ENCODE measurements at places on chromosomes 3 and 15.

DNA sequence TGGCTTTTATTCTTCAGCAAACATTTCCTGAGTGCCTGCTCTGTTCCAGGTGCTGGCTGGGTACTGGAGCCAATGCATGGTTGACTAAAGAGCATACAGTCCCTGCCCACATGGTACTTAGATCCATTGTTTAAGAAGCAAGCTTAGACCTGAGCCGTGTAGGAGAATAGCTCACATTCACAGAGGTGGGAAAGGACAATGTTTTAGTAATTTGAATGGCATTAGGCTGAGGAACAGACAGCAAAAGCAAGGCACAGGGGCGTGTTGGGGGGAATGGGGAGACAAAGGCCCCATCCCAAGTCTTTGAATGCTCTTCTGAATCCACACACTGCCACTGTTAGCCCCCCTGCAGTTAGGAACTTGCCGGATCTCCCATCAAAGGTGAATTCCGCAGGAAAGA lies 388.2 kb upstream of the RGMA start:
- no peak for DNase-seq

- no peak for DNase-seq
Observed at GRCh38 chr3:45910892-45911291, 24.5 kb downstream of the CCR9 start.

DNA sequence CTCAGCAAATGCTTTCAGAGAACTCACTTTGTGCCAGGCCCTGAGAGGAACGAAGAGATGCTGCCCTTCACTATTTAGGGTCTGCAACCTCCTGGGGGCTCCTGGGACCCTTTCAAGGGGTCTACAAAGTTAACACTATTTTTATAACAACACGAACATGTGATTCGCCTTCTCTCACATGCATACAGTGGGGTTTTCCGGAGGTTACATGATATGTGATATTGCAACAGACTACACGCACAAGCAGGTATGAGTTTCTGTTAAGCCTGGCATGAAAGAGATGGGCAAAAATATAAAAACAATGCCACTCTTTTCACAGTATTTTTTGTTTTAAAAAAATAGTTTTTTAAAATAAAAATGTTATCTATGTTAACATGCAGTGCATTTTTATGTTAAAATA lies 10.3 kb downstream of the STARD5 start:
- no peak for DNase-seq

DNA sequence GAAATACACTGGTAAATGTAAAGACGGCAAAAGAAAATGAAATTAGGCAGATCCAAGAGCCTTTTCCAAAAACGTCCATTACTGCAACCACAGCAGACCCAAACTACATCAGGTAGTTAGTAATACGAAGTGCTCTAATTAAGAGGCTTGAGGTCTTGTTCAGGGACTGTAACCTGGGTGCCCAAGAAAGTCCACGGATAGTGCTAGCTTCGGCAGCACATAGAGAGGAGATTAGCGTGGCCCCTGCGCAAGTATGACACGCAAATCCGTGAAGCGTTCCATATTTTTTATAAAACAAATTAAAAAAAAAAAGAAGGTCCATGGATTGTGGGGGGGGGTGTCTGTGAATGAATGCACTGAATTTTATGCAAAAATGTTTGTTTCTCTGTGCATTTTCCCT lies 1.4 kb downstream of the COPB2 start:
- no peak for DNase-seq

DNA sequence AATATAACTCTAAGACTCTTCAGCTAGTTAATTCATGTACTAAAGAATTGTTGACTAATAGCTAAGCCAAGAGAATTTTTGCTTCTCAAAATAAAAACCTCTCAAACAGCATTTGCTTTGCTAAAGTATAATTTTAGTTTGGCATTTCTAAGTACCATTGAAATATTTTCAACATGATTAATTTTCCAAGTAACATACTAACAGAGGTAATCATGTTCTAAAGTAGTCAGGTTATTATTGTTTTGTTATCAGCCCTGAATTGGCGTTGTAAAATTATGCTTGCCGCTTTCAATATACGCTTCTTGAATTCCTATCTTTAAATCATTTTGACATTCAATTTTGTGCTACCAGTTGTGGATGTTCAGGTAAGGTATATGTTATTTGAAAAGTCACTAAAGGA lies 134.3 kb downstream of the CNTN6 start:
- no peak for DNase-seq

GRCh38 chr3:112460519-112461195 lies 38.6 kb downstream of the BTLA start:
- DNase-seq: no peak

GRCh38 chr3:184798120-184798519 lies 13.8 kb upstream of the VPS8 start:
- no peak for DNase-seq

GRCh38 chr15:62740141-62741004 lies 302.2 kb upstream of the TPM1 start:
- no peak for DNase-seq

- DNase-seq: no peak
Observed at GRCh38 chr3:133113927-133114597, 75.9 kb downstream of the TMEM108 start.

- no peak for DNase-seq
Observed at GRCh38 chr3:146974001-146974400, 368.9 kb upstream of the PLSCR5 start.

DNA sequence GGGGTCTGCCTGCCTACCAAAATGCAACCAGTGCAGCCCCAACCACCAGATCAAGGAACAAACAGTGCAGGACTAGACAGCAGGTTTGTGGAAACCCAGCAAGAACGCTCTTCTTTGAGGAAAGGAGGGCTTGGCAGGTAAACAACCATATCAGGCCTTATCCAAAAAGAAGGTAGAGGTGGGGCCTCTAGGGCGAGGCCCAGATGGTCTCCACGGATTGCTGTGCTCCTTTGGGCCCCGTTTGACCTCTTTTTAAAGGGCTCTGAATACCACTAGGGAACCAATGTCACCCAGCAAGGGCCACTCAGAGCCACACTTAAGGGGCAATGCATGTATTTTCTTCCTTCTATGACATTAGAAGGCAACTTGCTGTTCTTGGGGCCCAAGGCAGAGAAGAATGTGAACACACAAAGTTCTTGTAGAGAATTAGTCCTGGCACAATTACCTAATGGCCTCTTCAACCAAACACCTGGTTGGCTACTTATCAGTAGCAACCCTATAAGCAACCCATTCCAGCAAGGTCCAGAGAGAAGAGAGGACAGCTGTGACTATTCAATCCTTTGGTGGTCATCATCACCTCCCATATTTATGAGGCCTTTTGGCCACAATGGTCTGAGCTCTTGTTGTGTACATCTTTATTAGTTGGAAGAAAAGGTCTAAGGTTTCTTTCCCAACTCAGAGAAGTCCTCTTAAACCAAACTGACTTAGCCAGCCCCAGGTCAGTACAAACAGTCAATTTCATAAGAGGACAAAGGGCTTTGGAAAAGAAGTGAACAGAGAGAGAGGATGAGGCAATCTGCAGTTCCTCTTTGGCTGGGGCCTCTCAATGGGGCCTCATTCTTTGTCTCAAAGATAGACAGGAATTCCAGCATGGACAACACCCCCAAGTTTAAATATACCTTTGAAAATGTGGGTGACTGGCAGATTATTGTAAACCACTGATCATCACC lies 36.0 kb downstream of the FOXP1 start:
- DNase-seq: no peak

- peak; percentile 62 for DNase-seq
Observed at GRCh38 chr3:48739955-48740823, 23.2 kb upstream of the IP6K2 start.

- no peak for DNase-seq
Observed at GRCh38 chr15:22810853-22811338, 24.5 kb downstream of the NIPA1 start.

GRCh38 chr3:102444101-102444500 lies 9.3 kb downstream of the ZPLD1 start:
- DNase-seq: no peak

DNA sequence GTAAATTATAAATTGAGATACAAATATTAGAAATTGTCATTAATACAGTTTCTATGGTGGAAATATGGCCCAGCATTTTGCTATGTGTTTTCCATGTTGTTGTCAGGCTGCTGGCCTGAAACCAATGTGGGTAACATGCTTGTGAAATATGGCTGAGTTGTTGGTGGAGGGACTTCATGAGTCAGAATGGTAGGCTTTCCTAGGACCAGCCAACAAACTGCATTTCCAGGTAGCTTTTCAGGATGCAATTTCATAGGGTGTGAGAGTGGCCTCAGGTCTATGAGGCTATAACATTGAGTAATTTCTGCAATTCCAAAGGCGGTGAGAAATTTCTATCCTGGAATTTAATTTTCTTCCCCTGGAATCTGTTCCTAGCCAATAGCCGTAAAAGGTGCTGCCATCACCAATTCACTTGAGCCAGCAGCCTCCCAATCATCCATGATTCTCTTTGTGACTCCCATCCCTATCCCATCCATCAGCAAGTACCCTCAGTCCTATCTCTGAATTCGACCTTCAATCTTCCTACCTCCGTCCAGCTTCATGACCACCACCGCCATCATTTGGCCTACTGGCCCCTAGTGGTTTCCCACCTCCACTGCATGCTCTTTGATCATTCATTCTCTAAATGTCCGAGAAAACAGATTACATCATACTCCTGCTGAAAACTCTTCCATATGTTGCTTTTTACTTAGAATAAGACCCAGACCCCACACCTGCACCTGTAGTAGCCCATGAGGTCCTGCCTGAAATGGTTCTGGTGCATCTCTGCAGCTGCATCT lies 276.6 kb upstream of the CFAP20DC start:
- no peak for DNase-seq

- no peak for DNase-seq
Observed at GRCh38 chr15:25780479-25781255, 82.5 kb downstream of the ATP10A start.

GRCh38 chr15:29852201-29852600 lies 29.9 kb upstream of the TJP1 start:
- no peak for DNase-seq

GRCh38 chr15:77354063-77354462 lies 65.8 kb downstream of the PEAK1 start:
- DNase-seq: no peak

DNA sequence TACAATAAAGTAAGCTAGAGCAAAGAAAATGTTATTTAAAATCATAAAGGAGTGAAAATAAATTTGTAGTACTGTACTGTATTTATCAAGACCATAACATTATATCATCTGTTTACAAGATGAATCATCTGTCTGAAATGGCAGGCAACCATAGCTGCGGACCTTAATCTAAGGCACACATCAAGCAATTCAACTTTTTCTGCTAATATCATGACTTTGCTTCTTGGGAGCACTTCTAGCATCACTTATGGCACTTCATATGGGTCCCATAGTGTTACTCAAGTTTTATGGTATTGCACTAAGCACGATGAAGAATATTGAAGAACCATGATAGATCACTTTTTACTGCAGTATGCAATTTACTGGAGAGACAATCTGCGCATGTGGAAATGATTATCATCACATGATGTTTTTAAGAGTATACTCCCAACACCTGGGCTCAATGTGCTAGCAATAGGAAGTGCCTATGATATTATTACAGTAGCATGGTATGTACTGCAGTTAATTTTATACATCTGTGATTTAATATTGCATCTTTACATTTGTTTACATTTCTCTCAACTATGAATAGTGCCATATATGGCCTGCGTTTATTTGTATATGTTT lies 137.7 kb upstream of the NECTIN3 start:
- DNase-seq: no peak

- no peak for DNase-seq
Observed at GRCh38 chr3:194139814-194140391, 4.0 kb downstream of the HES1 start.

- DNase-seq: no peak
Observed at GRCh38 chr3:15283702-15284101, 48.7 kb downstream of the SH3BP5 start.

DNA sequence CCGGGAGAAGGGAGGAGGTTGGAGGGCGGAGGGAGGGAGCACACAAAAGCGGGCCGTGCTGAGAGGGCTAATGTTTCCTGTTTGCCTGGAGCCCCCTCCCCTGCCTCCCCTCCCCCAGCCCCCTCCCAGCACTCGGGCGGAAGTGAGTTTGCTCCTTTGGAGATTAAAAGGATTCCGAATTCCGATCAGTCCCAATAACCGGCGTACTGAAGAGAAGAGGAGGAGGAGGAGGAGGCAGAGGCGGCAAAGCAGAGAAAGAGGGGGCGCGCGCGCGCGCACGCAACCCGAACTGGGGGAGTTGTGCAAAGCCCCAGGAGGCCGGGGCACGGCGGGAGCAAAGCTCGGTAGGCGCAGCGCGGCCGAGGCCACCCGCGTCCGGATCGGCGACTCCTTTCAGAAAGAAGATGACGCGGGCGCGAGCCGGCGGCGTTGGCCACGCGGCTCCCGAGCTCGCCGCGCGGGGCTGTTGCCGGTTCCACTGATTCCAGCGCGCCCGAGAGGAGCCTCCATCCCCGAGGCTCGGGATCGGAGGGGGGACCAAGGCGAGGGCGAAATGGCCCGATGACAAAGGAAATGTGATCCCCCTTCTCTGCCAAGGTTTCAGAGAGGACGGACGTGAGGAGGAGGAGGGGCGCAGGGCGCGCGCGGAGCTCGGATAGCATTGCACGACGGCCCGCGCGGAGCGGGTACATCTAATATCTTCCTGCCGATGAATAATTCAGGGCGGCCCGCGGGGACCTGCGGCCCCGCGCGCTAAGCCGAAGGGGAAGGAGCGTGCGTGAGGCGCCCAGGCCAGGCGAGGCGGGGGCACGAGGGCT lies 1.1 kb upstream of the TRIM71 start:
- DNase-seq: peak; percentile 47

- DNase-seq: no peak
Observed at GRCh38 chr3:122295266-122296062, 29.6 kb upstream of the CSTA start.

- no peak for DNase-seq
Observed at GRCh38 chr3:72112435-72112834, 327.5 kb upstream of the PROK2 start.

DNA sequence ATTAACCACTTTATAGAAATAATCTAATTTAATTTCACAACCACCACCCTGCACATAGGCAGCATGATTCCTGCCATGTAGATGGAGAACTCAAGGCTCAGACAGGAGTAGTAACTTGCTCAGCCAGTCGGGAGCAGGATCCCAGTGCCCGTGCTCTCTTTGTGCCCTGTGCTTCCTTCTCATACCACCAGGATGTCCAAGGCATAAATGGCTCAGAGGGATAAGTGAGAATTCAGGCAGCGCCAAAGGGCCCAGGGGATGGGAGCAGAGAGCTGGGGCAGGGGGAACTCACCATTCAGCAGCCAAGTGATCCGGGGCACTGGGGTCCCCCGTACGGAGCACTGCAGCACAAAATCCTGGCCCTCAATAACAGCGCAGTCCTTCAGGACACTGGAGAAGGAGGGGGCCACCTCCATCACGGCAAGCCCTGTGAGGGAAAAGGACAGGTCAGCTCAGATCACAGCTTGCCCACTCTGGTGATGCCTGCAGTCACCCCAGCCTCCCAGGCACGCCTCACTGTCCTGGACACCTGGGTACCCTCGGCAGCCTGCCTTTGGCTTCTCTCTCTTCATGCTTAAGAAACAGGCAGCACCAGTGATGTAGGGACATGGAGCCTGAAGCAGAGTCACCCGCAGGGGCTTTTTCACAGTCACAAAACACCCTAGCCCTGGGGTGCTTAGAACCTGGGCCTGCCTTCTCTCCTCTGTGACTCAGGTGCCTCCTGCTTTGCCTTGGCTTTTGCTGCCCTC lies 141.0 kb upstream of the HACD2 start:
- no peak for DNase-seq

All from GM12891 (cell line).